Trophoblast cell (in vitro differentiated cells and primary cell): ENCODE measurements at places on chromosomes 3 and 15.
A peak's percentile ranks its signal among the peaks of the same experiment; 100 is the strongest.

DNA sequence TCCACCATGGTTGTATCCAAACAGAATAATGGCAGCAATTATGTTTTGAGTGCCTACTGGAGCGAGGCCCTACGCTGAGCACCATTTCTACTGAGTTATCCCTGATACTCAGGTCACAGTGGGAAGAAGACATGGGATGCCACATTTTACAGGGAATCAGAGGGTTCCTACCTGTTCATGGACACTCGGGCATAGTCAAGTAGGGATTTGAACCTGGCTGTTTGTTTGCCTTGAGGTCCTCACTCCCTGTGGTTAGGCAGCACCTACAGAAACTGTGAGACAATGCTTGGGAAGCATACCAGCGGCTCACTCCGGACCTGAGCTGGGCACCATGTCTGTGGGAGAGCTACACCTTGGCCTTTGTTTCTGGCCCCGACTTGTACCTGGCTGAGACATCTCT, 390.4 kb downstream of the LRTM1 start:
- no peak for DNase-seq

GRCh38 chr3:44886561-44886960, 12.2 kb downstream of the TGM4 start:
- no peak for DNase-seq

DNA sequence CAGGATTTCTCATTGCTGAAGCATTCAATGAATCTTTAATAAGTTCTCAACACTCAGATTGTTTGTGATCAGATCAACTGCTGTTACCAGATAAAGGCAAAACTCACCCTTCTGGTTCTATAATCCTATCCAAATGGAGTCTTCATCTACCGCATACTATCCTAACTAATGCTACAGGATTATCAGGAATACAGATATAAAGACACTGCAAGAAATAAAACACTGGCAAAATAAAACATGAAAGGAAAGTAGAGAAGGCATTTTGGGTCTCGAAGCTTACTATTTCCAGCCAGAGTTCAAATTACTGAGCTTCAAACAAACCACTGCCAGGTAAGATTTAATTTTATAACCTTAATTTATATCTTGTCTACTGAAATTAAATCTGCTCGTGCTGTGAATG, 524 bp downstream of the CHRM5 start:
- DNase-seq, result peak; percentile 18

- no peak for DNase-seq
These were observed 51.6 kb upstream of the ARL6 start for GRCh38 chr3:97712919-97713318.
